ENCODE measurements at places on chromosomes 16 and 17.

GRCh38 chr17:74199306-74200092 is 4.0 kb upstream of the RPL38 start:
- peak; percentile 61 for DNase-seq

DNA sequence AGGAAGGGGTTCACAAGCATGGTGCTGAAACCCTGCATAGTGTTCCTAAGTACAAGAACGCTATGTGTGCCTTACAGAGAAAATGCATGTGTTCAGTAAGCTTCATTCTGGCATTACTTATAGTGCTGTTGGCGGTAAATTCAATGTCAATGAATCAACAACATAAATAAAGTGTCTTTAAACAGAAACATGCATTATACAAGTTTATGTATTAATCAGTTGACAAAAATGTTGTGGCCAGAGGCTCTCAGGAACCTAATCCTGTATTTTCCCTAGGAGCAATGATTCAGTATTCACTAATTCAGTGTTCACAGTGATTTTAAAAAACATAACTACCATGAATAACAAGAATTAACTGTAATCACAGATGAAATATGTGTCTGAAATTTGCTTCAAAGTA is 47.1 kb upstream of the MYOCD start:
- no peak for DNase-seq

GRCh38 chr17:9509236-9509816 is 66.3 kb downstream of the STX8 start:
- no peak for DNase-seq

GRCh38 chr17:51079049-51079448 is 41.6 kb downstream of the SPAG9 start:
- DNase-seq, result no peak

GRCh38 chr17:4492721-4493561 is 5.7 kb upstream of the SPNS2 start:
- no peak for DNase-seq

- no peak for DNase-seq
These were observed 53.9 kb upstream of the TMC5 start for GRCh38 chr16:19363740-19364139.

GRCh38 chr17:27981978-27982377 is 60.5 kb upstream of the NLK start:
- DNase-seq, result no peak

DNA sequence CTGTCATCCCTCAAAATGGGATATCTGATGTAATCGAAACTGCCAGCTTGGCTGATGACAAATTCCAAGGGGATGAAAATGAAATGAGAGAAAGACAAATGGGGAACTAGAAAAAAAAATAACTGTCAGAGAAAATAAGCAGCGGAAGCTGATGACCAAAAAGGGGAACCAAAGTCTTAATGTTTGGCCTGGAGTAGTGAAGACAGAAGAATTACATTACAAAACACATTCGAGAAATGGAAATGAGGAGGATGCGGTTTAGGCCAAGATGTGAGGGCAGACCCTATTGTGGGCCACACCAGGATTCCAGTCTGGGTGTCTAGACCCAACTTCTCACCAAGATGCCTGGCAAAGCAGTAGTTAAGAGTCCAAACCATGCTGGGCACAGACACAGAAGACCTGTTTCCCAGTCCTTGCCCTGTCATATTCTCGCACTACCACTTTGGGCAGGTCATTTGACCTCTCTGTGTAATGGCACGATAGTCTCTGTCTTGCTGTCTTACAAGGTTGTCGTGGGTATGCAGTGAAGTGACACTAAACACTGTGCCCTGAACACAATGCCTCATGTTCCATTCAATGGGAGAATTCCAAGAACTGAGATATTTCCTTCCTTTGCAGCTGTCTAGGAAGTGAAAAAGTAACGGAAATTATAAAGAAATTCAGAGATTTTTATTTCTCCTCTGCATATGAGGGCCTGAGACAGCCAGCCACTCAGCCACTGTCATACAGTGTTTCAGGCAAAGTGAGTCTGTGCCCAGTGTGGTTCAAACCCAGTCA is 12.3 kb upstream of the CCL2 start:
- DNase-seq, result no peak

- DNase-seq, result peak; percentile 39
These were observed 33.8 kb upstream of the KPNB1 start for GRCh38 chr17:47615766-47616424.

GRCh38 chr17:10211666-10212065 is 13.3 kb upstream of the GAS7 start:
- DNase-seq, result no peak

GRCh38 chr17:28570716-28571360 is 486 bp downstream of the PIGS start:
- peak; percentile 66 for DNase-seq

GRCh38 chr16:31354394-31355291 is at the start of gene ITGAX:
ITGAX (plus strand) TSS chr16:31355176; CDS start chr16:31355255, 79 bp downstream.
- DNase-seq, result no peak

- DNase-seq, result no peak
These were observed 21.3 kb upstream of the UBE2I start for GRCh38 chr16:1287982-1288670.

GRCh38 chr16:81562174-81562849 is 117.7 kb downstream of the CMIP start:
- DNase-seq, result no peak

DNA sequence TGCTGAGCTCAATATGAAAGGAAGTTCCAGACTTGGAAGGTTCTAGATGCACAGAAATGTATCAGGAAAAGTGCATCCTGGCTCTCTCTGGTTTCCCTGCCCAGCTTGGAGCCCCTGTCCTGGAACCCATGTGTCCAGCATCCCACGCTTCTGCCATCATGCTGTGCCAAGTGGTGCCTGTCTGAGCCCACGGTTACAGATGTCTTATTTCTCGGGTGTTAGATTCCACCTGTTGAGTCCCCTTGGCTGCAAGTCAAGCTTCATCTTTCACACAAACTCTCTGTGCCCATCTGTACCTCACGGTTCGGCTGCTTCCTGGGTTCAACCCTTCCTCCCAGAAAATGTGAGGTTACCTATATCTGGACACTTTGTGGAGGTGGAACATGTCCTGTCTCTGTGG is 22.5 kb downstream of the OR1D5 start:
- DNase-seq, result no peak

GRCh38 chr16:19127205-19127604 is 13.4 kb downstream of the ITPRIPL2 start:
- no peak for DNase-seq

DNA sequence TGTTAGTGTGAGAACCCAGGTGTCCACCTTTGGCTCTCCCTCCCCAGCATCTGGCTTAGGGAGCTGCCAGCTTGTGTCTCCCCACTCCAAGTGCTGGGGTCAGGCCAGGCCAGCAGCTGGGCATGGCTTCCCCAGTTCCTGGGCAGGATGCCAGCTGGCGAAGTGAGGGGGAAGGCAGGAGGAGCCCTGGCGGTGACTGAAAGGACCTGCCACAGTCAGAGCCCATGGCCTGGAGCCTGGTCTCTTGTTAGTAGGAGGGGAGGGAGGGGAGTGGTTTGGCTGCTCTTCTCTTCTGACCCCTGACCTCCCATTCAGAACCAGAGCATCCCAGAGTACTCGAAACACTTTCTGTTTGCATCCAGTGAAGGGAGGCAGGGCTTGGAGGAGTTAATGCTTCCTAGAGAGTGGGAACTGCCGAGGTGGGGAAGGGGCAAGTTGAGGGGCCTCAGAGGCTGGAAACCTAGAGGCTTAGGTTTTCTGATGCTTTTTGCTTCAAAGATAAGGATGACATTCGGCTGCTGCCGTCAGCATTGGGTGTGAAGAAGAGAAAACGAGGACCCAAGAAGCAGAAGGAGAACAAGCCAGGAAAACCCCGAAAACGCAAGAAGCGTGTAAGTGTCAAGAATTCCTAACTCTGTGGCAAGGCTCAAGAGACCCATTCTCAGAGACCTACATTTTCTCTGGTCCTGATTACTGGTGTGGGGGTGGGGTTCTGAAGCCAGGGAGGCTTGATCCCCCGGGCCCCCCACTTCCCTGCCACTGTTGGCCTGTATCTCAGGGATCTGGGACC is 772 bp downstream of the CHD3 start:
- peak; percentile 13 for DNase-seq

DNA sequence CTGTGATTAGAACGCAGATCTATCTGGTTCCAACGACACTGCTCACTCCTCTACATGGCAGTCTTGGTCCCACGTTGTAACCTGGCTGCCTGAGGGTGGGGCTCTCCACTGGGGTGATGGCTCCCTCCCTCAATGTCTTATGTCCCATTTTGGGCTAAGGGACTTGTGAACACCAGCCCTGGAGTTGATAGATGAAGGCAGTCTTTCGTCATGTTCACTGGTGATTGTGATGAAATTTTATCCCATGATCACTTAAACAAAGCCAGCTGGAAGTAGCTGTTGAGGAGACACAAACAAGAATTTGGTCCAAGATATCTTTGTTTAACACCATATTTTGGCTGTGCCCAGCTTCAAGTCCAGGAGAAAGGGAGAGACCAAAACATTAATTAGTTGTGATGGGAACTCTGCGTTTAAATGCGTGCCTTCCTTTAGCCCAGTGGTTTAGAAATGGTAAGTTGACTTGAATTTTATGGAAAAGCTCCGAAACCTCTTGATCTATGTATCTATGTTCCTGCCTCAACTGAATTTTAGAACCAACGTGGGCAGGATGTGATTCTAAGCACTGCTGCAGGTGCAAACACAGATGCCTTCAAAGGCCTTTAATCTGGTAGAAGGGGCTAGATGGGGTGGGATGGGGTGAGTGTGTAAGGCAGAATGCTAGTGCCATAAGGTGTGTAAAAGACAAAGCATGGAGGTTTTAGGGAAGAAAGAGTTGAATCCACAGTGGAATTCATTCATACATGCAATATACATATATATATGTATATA is 186.8 kb upstream of the IRX3 start:
- no peak for DNase-seq

DNA sequence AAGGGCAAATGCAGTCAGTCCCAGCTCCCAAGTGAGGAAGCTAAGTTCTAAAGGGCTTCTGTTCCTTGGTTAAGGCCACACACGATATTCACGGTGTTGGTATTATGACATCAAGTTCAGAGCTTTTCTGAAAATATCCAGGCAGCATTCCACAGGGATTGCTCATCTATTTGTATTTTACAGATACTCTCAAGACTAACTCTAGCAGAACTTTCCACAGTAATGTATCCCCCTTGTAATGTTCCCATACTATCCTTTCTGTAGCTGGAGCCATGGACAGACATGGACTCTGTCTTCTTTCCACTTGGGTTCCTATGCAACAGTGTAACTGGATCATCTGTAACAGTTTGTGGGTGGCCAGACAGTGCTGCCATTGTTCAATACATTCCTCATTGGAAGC is 13.5 kb downstream of the SDR42E1 start:
- no peak for DNase-seq

DNA sequence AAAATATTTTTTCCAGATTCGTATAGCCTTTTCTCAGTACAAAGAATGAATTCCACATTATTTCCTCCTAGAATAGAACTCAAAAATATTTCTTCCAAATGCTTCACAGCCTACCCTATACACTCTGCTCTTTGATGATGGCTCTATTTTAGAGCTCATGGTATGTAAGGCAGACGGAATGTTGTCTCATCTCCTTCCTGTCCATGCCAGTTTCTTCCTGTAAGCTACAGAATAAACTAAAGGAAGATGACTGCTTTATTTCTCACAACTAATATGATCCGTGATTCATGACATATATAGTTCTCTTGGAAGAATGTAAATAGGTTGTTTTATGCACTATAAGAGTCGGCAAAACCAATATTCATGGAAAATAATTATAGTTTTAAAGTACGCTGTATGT is 723.1 kb downstream of the CDH11 start:
- no peak for DNase-seq

GRCh38 chr17:39270923-39271322 is 45.2 kb upstream of the STAC2 start:
- DNase-seq, result no peak

DNA sequence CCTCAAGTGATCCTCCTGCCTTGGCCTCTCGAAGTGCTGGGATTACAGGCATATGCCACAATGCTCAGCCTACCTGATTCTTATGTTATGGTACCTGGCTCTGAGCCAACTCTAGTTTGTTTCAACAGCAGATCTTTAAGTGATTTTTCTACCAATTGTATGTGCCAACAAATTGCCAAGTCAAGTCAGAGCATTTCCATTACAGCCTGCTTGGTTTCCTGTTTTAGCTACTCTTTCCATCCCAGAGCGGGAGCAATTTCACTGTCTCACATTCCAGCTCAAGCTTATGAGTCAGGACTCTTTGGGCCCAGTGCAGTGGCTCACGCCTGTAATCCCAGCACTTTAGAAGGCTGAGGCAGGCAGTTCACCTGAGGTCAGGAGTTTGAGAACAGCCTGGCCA is 30.8 kb upstream of the RBBP6 start:
- no peak for DNase-seq

- DNase-seq, result no peak
These were observed 42.7 kb downstream of the TNRC6C start for GRCh38 chr17:78001182-78001581.

DNA sequence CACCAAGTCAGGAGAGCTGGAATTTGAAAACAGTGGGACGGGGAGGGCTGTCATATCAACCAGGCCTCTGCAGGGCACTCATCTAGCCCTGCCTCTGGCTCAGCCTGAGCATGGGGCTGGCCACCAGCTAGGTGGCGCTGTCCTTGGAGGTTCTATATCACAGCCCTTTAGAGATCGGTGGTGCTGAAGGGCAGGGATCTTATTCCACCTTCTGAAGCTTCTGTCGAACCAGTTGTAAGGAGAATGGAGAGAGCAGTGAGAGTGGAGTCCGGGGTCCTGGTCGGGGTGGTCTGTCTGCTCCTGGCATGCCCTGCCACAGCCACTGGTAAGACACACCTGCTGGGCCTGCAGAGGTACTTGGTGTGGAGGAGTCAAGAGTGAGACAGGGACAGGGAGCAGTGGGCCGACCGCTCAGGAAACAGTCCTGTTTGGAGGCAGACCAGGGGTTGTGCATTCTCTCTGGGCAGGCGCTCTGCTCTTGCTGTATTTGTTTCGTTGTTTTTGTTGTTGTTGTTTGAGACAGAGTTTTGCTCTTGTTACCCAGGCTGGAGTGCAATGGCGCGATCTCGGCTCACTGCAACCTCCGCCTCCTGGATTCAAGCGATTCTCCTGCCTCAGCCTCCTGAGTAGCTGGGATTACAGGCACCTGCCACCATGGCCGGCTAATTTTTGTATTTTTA is at the start of gene CES3:
TSS of gene CES3 (plus strand) at position 202 of the 680 bp plus-strand sequence. CDS start at position 244, 42 bp downstream.
- peak; percentile 51 for DNase-seq

Measured in NCI-H526 treated with DMSO at 0.1 percent for 48 hours (cell line).